HS-5 (cell line): ENCODE measurements at places on chromosomes 11 and 22.

DNA sequence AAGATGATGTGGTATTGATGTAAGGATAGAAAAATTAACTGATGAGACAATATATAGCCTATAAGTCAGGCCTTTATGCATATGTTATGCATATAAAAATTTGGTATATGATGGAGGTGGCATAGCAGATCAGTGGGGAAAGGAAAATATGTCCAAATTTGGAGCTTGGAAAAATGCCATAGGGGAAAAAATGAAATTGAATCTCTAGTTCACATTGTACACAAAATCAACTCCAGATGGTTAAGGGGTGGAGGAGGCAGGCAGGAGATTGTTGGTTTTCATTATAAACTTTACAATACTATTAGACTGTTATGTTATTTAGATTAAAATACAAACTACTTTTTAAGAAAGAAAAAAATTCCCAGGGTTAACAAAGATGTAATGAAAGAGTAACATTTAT is 15.1 kb upstream of the CD3E start:
- DNase-seq = no peak

DNA sequence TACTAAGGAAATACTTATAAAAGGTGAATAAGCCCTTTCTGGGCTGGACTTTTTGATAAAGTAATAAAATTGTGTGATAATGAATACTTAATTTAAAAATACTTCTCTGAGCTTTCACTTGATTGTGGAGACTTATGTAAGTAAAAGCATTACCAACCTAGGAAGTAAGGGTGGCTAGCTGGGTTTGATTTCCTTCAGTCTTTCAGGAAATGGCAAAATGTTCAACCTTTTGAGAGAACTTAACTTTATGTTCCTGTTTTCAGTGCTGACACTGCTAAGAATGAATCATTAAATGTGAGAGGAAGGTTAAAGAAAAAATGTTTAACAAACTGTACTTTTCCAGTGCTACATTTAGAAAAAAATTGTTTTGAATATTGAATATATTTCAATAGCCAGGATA is 900.3 kb downstream of the METTL15 start:
- no peak for DNase-seq

DNA sequence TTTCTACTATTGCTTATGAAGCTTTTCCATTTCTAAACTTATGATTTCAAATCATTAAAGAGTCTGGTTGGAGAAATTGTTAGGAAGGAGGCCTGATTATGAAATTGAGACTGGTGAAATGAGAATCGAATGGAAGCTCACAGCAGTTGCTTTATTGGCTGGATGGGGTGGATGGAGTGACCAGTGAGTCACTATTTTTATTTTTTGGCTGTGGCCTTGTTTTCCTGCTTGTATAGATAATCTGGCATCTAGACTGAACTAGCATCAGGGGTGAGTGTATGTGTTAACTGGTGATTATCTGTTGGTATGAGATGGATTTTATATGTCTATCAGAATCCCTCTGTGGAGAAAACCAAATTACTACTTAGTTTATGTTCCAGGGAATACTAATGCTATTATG is 36.2 kb downstream of the UVRAG start:
- DNase-seq = no peak

DNA sequence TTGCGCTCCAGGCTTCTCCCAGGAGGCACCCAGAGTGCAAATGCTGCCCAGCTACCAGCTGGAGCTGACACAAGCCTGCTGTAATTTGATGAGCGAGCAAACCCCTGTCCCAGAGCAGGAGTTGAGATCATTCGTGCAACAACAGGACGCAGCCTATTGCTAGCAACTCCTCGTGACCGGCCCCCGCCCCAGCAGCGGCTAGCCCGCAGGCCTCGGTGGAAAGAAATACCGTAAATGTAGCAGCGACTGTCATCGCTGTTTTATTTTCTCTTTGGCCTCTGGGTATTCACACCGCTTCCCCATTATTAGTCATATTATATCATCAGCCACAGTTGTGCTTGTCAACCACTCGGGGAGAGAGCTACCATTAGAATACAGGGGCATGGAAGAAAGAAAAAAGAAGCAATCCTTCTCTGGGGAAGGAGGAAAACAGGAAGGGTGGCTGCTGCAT is 59.2 kb upstream of the ATXN10 start:
- DNase-seq = peak; percentile 49

- no peak for DNase-seq
Measured at GRCh38 chr11:32121012-32121411, 30.1 kb downstream of the RCN1 start.

DNA sequence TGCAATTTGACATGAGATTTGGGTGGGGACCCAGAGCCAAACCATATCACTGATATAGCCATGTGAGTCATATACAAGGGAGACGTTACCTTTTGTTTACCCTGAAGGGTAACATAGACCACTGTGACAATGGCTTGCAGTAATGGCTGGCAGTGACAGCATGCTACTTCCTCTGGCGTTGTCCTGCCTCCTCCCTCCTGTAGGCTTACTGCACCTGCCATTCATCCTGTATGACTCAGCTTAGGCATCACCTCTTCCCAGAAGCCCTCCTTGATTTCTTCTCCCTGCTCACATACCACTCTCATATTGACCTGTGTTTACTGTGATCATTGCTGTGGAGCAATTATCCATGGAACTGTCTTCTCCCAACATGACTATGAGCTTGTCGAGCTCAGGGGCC is 12.0 kb upstream of the PVALB start:
- DNase-seq = no peak

DNA sequence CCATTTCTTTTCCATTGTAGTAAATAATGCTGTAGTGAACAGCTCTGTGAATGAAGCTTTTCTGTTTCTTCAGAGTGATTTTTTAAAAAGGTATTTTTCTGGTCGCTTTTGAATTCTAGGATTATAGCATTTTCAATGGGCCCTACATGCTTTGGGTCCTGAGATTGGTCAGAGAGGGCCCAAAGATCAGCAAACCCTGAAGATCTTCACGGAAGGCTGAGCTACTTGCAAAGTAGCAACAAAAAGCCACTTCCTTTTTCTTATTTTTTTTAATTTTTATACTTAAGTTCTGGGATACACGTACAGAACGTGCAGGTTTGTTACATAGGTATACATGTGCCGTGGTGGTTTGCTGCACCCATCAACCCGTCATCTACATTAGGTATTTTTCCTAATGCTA is 200.5 kb downstream of the FAT3 start:
- DNase-seq = no peak

- no peak for DNase-seq
Measured at GRCh38 chr11:60878245-60879101, 11.1 kb downstream of the ZP1 start.

GRCh38 chr11:31799435-31800397 is 11.4 kb downstream of the PAX6 start:
- no peak for DNase-seq

DNA sequence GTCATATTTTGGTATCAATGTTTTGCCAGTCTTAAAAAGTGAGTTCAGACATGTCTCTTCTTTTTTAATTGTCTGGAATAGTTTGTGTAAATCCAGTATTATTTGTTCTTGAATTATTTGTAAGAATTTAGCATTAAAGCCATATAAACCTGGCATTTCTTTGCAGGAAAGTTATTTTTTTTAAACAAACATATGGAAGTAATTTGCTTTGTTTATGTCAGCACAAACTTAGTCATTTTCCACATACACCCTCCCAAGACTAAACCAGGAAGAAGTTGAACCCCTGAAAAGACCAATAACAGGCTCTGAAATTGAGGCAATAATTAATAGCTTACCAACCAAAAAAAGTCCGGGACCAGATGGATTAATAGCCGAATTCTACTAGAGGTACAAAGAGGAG is 9.1 kb upstream of the CCDC81 start:
- no peak for DNase-seq

- DNase-seq = no peak
Measured at GRCh38 chr11:126104420-126104819, 41.8 kb upstream of the CDON start.

- DNase-seq = no peak
Measured at GRCh38 chr11:44529895-44530412, 35.5 kb upstream of the CD82 start.

DNA sequence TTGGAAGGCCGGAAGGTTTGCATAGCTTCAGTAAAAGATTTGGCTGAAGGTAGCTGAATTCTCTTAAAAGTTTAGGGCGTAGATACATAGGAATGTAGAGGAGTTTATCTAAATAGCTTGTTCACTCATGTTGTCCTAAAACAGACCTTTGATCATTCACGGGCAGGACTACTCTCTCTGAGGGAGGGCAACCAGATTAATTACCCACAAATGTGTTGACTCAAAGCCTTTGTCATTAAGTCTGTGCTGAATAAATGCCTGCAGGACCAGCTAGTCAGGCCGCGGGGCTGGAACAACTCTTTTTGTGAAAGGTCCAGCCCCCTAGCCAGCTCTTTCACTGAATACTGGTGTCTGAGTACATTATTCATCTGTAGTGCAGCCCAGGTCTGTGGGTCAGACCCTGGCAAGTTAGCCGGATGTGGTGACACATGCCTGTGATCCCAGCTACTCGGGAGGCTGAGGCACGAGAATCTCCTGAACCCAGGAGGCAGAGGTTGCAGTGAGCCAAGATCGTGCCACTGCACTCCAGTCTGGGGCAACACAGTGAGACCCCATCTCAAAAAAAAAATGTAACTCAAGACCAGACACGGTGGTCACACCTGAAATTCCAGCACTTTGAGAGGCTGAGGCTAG is 2.8 kb upstream of the FADD start:
- no peak for DNase-seq

DNA sequence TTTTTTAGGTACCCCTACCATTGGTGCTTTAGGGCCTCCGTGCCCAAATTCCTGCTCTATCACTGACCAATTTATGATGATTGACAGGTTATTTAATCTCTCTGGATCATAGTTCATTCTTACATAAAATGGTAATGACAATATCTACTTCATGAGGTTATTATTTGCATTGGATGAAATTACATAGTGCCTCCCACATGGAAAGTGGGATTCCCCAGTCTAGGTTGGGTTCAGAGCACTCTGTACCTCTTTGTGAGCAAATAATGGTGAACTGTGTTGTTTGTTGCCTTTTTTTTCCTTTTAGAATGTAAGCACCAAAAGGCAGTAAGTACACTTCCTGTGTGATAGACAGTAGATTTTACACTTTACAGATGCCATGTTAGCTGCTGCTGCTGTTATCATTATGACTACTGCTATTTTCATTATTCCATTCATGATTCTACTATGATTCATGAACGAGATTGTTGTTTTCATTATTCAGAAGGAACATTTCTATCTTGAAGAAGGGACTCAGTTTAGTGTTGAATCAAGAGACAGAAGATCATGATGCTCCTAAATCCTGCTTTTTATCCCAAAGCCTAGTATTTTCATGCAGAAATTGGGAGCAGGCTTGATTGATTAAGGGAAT is 100.8 kb downstream of the ALX4 start:
- no peak for DNase-seq

- no peak for DNase-seq
Measured at GRCh38 chr11:120271672-120272071, 31.7 kb downstream of the POU2F3 start.

DNA sequence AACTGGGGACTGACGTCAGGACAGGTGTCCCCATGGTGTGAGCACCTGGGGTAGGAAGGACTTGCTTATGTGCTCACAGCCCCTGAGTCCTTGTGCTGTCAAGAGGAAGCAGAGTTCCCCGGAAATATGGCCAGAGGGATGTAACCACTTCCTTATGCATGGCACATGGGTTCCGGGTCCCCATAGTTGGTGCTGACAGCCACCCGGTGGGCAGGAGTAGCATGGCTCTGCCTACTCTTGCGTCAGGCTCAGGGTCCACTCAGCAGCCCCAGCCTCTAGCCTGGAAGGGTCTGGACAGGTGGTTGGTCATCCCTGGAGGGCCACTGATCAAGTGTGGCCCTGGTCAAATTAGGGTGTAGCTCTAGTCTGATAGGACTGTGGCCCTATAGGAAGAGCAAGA is 42.8 kb upstream of the CCND1 start:
- DNase-seq = no peak

GRCh38 chr11:8233691-8234424 is 29.8 kb downstream of the LMO1 start:
- DNase-seq = peak; percentile 15

DNA sequence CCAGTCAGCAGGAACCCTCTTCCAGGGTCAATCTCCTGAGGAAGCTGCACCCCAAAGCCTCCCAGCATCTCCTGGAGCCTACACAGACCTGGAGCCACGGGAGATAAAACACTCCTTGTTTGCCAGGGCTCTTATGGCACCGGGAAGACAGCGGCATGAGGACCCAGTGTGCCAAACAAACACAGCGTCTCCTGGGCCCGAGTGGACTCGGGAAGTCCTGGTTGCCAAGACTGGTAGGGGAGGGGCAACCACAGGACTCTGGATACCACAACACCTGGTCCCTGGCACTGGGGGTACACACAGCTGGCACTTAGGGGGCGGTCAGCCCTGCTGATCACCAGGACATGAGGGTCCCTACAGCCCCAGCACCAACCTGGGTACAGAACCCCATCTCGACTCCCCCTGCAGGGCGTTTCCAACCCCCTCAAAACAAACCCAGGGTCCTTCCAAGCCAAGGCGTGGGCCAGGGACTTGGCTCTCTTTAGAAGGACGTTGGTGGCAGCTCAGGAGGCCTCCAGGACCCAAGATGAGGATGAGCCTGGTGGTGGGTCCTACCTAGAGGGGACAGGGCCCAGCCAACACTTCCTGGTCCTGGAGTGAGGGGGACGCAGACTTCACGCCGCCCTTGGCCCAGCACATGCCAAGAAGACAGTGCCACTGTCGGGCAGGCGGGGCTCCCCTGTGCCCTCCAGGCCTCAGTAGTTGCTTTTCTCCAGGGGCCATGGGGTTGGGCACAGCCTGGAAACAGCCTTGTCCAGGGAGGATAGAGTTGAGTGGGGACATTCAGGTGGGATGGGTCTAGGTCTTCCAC is 85.0 kb downstream of the CELSR1 start:
- no peak for DNase-seq

DNA sequence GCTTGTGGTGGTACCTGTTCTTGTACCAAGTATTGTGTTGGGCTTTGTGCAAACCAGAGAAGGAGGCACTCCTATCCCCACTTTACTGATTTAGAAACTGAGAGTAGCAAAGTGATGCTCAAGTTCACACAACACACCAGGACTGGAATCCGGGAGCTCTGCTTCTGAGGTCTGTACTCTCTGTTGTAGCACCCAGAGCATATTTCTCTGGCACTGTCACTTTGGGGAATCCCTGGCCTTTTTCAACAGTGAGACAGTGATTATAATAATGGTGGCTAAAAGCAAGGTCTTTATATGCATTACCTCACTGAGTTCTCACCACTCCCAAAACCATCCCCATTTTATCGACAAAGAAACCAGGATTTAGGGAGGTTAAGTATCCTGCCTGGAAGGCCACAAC is 362.4 kb downstream of the TENM4 start:
- no peak for DNase-seq
